Activated naive CD8-positive, alpha-beta T cell treated with anti-CD3 and anti-CD28 coated beads for 36 hours (primary cell): ENCODE measurements at places on chromosomes 1 and 21. TPM values are rescaled to one million over a fixed set of nuclear protein-coding genes. Genes with fewer than 3 reads are reported as not detected.

- no peak for DNase-seq
These were observed 29.8 kb downstream of the PARP1 start for GRCh38 chr1:226378071-226378470.

PDZK1 gene
- total RNA-seq: not detected

CYP4A11 gene
- not detected for total RNA-seq

- no peak for DNase-seq
These were observed 101.5 kb upstream of the SLFNL1 start for GRCh38 chr1:41122851-41123518.

ASAP3 gene
- total RNA-seq: 1.2 TPM
